ENCODE measurements at places on chromosomes 2 and 18. TPM values are rescaled to one million over a fixed set of nuclear protein-coding genes. Genes with fewer than 3 reads are reported as not detected.

Gene SH3RF3
- 2.0 TPM for total RNA-seq

DNA sequence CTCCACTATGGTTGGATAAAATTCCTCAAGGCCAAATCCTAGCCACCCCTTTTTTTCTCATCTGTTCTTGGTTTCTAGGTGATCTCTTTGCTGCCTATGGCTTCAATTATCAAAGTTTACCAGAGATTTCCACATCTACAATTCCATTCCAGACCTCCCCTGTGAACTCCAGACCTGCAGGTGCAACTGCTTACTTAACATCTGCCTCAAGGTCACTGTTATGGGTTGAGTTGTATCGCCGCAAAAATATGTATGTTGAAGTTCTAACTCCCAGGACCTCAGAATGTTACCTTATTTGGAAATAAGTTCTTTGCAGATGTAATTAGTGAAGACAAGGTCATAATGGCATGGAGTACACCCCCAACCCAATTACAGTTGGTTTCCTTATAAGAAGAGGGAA, 60.4 kb upstream of the SOS1 start:
- no peaks in the 10 kb centered on the region for H3K36me3 ChIP-seq
- H3K4me1 ChIP-seq, result no peaks in the 10 kb centered on the region
- H3K27me3 ChIP-seq, result no peaks in the 10 kb centered on the region
- H3K27ac ChIP-seq, result no peak overlapping the region
- no peak for DNase-seq

Gene MAPK4
- not detected for total RNA-seq

Gene ABCG8
- total RNA-seq, result not detected

Gene KYNU
- total RNA-seq, result not detected

GRCh38 chr2:241980193-241980592, 110.7 kb downstream of the RTP5 start:
- H3K36me3 ChIP-seq, result peaks cover 12% of the 10 kb centered on the region
- no peaks in the 10 kb centered on the region for H3K27me3 ChIP-seq

Gene TIMM21
- total RNA-seq, result 35.6 TPM

Gene OXER1
- not detected for total RNA-seq

DNA sequence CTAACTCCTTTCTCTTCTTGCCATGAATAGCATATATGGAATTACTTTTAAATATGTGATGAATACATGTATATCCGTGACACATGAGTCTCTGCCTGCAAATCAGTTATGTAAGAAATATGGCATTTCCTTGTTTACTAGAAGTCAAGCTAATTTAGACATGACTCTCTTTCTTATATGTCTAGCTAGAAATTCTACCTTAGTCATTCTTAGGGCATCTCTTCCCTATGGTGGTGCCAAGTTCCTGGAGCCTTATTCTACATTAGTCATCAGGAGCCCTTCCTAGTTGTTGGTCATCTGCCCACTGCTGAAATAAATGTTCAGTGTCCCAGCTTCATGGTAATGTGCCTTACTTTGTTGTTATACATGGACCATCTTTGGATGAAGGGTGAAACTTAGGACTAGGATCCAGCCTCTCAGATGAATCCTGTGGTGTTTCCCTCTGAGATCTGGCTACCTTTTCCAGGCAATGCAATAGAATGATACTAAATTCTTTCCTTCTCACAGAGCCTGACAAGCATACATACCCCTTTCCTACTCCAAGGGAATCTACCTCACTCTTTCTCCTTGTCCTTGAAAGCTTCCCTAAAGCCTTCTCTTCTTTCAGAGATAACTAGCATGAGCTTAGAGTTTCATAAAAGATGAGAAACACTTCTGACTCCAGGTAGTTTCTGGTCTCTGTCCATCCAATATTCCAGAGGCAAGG, 415.3 kb upstream of the VWC2L start:
- DNase-seq, result no peak
- no peak overlapping the region for H3K4me3 ChIP-seq

GRCh38 chr2:236676136-236676873, 106.7 kb downstream of the ACKR3 start:
- H3K4me1 ChIP-seq, result peaks cover 1% of the 10 kb centered on the region
- H3K4me3 ChIP-seq, result no peak overlapping the region
- H3K27me3 ChIP-seq, result peaks cover 15% of the 10 kb centered on the region
- H3K27ac ChIP-seq, result no peak overlapping the region

- H3K4me3 ChIP-seq, result no peak overlapping the region
- no peaks in the 10 kb centered on the region for H3K4me1 ChIP-seq
- DNase-seq, result no peak
- H3K27me3 ChIP-seq, result peaks cover 4% of the 10 kb centered on the region
- no peaks in the 10 kb centered on the region for H3K36me3 ChIP-seq
Observed at GRCh38 chr18:25250474-25250851, 101.5 kb downstream of the ZNF521 start.

GRCh38 chr2:224885836-224886547, 156.3 kb downstream of the DOCK10 start:
- DNase-seq, result no peak
- H3K36me3 ChIP-seq, result peaks cover 57% of the 10 kb centered on the region
- H3K4me3 ChIP-seq, result no peak overlapping the region
- H3K27ac ChIP-seq, result peak overlapping the region; percentile 81
- H3K4me1 ChIP-seq, result peaks cover 71% of the 10 kb centered on the region

Gene POMC
- total RNA-seq, result 4.6 TPM

- no peak for DNase-seq
- H3K4me3 ChIP-seq, result no peak overlapping the region
- H3K4me1 ChIP-seq, result no peaks in the 10 kb centered on the region
- H3K27me3 ChIP-seq, result peaks cover under 1% of the 10 kb centered on the region
Observed at GRCh38 chr2:22952656-22953225, 432.2 kb upstream of the KLHL29 start.

Gene C2orf66
- total RNA-seq, result not detected

Gene SPHKAP
- not detected for total RNA-seq

GRCh38 chr2:164523726-164524125, 97.6 kb downstream of the GRB14 start:
- no peak for DNase-seq
- no peaks in the 10 kb centered on the region for H3K27me3 ChIP-seq
- H3K27ac ChIP-seq, result no peak overlapping the region
- H3K4me3 ChIP-seq, result no peak overlapping the region
- no peaks in the 10 kb centered on the region for H3K36me3 ChIP-seq
- H3K4me1 ChIP-seq, result no peaks in the 10 kb centered on the region

All from activated naive CD4-positive, alpha-beta T cell treated with anti-CD3 and anti-CD28 coated beads for 36 hours (primary cell).